ENCODE measurements at places on chromosomes 16 and 17.

DNA sequence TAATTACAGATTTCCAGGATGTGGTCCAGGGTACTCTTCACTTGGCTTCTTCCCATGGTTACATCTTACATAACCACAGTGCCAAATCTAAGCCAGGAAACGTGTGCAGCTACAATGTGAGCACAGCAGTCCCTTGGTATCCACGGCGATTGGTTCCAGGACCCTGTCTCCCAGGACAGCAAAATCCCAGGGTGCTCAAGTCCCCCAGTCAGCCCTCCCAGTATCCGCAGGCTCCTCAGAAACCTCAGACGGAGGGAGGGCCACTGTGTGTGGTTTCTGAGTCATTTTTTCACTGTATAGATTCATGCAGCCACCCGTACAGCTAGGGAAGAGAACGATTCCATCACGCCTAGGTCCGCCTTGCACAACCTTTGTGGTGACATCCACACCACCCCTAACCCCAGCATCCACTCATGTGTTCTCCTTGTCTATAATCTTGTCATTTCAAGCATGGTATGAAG is 11.1 kb upstream of the ATP2C2 start:
- no peak for DNase-seq

- no peak for DNase-seq
Observed at GRCh38 chr16:59324462-59324861, 590.3 kb upstream of the GOT2 start.

DNA sequence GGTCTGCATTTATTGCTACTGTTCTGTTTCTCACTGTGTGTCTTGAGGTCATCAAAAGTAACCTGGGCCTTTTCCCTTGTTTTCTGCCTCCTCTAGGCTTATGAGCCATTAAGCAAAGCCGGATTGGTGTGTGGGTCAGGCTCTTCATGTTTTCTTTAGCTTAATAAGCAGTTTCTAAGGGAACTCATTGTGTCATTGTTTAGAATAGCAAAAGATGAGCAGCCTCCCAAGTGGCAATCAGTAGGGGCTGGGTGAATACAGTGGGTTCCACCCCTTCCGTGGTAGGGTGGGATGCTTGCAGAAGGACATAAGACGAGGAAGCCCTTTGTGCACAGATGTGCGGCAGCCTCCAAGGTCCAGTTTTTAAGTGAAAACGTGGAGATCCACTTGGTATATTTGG is 34.5 kb downstream of the ABCC1 start:
- no peak for DNase-seq

DNA sequence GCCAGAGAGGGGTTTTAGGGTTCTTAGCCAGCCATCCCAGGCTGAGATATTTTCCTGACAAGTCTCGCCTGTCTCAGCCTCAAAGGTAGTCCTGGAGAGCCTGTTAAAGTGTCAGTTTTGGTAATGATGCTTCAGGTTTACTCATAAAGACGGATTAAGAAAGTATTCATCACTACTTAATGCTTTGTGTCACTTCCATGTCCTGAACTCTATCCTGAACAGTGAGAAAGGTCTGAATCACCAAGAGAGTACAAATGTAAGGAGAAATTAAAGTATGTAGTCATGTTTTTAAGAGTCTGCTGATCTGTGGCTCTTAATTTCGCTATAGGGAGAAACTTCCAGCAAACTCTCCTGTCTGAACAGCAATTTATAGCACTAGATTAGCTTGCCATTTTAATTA is 14.0 kb downstream of the RPGRIP1L start:
- DNase-seq: no peak

DNA sequence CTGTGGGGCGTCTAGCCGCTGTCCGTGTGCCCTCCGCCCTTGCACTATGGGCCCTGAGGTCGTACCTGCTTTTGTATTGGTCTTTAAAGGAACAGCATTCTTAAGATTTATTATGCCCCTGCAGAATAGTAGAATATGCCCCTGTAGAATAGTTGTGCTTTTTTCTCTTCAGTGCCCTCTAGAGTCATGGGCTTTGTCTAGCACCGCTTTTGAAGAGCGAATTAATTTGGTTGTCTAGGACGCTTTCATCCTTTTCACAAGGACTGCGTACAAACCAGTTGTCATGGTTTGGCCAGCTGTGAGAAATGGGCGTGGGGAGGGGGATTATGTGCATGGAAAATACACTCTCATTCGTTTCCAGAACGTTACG is 621 bp downstream of the CEP95 start:
- peak; percentile 44 for DNase-seq

DNA sequence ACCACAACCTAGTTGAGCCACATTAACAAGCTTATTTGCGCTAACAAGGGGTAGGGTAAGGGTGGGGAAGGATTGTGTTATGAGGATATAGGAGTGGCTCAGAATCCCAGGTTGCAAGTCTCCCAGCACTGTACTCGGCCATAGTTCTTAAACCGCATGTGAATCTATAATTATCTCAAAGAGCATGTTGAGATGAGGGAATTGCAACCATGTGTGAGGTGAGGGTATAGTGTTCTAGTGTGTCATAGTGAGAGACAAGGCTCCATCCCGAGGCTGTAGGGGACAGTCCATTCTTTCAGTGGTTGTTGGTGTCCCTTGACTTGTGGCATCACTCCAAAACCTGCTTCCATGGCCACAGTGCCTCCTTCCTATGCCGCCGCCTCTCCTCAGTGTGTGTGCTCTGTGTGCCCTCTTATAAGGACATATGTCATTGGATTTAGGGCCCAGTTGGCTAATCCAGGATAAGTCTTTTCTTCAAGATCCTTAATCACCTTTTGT is 22.7 kb upstream of the ATP5MC1 start:
- DNase-seq: peak; percentile 59

DNA sequence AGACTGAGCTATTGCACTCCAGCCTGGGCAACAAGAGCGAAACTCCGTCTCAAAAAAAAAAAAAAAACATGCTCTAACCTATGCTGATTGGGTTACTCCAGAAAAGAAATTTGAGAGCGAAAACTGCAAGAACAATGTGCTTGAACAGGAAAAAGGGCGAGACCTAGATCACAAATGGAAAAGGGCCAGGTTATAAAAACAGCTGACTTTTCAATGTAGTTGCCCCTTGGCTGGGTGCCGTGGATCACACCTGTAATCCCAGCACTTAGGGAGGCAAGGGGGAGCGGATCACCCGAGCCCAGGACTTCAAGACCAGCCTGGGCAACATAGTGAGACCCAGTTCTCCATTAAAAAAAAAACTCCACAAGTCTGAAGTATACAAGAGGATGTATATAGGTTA is 48.8 kb downstream of the MRM3 start:
- no peak for DNase-seq

- DNase-seq: no peak
Observed at GRCh38 chr17:63544467-63545301, 5.6 kb upstream of the DCAF7 start.

DNA sequence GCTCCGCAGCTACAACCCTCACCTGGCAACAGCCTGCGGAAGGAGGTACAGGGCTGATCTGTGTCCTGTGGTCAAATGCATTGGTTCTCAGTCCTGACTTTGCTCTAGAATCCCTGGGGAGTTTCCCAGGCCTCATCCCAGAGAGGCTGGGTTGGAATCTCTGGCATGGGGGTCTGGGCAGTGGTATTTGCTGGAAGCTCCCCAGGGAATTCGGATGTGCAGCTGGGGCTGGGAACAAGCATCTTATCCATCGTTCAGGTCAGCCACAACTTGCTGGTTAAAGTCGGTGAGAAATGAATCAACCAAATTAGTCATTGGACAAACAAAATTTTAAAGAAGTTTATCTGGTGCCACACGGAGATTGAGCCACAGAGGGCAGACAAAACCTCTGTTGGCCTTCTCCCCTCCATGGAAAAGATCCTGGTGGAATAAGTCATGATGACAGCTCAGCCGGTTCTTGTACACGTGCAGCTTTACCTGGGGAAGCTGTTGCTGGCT is 231.2 kb downstream of the FOXL1 start:
- no peak for DNase-seq

DNA sequence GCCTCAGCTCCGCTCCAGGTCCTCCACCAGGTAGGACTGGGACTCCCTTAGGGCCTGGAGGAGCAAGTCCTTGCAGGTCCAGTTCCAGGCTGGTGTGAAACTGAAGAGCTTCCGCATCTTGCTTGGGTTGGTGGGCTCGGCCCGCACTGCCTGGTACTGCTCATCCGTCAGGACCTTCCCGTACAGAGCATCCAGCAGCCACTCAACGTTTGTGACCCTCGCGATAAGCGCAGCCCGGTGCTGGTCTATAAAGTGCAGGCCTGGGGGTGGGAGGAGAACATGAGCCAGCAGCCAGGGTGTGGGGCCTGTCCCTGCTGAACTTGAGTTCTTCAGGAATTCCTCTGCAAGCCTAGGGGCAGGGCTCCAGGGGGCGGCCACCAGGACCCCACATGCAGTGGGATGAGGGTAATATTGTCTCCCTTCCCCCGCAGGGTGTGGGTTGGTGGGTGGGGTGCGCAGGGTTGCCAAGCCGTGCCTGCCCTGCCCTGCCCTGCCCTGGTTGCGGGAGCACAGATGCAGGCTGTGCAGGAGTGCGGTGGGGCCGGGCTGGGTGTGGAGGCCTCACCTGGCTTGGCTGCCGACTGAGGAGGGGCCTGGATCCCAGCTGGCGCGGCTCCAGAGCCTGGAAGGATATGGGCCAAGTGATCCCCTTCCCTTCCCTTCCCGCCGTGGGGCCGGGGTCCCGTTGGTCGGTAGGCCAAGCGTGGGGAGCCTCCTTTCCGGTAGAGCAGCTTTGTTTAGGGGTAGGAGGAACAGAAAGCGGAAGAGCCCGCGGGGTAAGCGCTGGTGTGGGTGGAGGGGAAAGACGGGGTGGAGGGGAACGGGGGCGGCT is 762 bp downstream of the PYCARD start:
- peak; percentile 84 for DNase-seq

- no peak for DNase-seq
Observed at GRCh38 chr17:64183815-64184214, 53.9 kb upstream of the ERN1 start.

- DNase-seq: peak; percentile 44
Observed at GRCh38 chr17:2222901-2223616, 80.5 kb downstream of the SMG6 start.

DNA sequence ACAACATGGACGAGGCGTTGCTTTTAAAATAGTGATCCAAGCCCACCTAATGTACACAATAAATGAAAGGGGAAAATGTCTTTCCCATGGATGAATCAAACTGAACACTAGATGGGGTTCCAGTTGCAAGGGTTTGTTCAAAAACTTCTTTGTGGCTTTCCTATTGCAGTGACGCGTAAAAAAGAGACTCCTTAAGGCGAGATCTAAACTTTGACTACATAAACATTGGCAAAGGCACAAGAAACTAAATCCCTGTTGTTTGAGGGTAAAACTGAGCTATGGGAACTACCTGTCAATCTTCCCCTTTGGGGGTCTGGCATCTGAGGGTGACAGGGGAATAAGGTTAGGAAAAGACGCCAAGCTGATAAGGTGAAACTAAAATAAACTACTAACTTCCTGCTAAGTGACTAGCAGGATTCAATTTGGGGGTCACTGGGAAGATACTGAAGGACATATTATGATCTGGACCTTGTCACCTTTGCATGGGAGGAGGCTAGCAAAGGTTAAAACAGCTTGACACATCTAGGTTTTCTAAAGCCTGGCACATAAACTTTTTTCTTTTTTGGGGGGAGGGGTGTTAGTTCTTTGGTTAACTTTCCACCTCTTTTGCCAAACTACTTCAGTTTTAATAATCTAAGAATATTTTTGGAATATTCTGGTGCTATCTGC is 4.7 kb downstream of the SALL1 start:
- DNase-seq: no peak

DNA sequence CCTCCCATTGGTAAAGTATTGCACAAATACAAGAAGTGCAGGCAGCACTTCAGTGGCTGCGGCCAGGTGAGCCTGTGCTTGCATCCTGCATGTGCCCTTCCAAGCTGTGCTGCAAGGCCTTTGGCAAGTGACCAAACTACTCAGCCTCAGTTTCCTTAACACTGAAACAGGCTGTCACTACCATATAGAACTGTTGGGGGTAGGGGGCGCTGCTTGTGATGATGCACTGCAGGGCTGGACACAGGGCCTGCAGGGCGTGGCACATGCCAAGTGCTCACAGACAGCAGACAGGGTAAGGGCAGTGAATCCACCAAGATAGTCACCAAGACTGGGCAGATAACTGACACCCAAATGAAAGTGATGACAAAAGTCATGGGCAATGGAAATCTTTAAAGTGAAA is 65.6 kb upstream of the SREBF1 start:
- DNase-seq: no peak

DNA sequence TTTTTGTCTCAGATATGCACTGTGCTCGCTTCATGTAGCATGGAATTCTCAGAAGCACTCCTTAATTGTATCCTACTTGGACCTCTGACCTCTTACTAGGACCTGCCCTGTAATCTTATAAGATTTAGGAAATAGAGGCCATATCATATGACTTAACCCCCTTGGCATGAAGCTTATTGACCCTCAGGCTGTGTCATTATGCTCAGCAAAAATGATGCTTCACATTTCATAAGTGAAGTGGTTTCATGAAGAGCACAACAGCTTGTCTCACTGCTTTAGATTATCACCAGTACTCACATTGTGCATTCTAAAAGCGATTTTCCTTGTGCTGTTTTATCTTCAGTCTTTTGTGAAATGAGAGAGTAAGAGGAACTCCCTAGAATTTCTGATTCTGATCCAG is 6.4 kb downstream of the PHKB start:
- DNase-seq: no peak

DNA sequence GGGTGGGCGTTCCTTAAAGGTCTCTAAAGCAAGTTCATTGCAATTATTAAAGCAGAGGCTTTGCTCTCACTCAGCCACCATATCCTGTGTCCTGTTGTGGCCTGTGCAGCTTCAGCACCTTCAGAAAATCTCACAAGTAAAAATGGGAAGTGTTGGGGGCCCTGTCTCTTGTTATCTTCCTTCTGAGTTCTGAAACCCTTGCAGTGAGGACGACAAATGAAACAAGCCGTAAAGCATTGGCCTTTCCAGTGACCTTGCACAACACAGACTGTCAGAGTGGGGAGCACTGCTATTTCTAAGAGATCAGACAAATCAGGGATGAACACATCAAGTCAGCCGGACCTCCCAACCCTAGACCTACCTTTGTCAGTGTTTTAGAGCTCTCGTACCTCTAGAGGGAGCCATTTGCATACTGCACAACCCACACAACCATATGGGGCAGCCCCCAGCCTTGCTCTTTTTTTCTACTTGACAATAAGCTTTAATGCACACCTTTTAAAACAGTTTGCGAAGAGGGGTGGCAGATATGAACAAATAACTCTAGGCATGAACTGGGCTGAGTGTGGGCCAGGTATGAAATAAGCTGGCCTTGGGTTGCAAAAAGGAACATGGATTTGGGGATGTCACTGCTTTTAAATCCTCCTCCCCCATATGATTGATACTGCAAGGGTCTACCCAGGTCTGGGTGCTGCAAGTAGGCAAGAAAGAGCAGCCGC is 89.8 kb downstream of the KATNIP start:
- DNase-seq: peak; percentile 46

DNA sequence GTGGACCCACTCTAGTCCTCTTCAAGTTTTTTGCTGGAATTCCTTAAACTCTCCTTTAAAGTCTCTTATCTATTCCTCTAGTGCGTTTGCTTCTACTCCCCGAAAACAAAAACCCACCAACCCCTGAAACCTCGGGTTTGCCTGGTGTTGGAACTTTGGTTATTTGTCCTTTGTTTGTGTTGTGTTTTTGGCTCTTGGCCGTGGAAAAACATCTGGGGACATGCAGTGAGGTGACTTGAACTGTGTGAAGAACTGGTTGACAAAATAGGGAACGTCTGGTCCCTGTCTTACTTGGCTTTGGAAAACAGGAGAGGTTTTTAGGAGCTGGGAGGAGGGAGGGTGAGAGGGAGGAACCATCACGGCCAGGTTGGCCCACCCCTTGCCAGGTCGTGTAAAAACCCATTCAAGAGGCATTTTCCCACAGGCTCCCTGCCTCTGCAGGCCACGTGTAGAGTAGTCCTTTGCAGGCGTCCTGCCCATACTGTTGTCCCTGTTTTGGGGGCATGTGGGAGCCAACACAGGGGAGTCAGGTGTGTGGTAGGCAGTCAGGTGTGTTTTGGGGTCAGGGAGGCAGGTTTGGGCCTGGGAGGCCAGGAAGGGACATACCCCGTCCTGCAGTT is 169.3 kb downstream of the RAB11FIP4 start:
- no peak for DNase-seq

All from colonic mucosa (tissue), 4 donors.